Body of pancreas (tissue), 4 donors: ENCODE measurements at places on chromosomes 4 and X.
A peak's percentile ranks its signal among the peaks of the same experiment; 100 is the strongest.

DNA sequence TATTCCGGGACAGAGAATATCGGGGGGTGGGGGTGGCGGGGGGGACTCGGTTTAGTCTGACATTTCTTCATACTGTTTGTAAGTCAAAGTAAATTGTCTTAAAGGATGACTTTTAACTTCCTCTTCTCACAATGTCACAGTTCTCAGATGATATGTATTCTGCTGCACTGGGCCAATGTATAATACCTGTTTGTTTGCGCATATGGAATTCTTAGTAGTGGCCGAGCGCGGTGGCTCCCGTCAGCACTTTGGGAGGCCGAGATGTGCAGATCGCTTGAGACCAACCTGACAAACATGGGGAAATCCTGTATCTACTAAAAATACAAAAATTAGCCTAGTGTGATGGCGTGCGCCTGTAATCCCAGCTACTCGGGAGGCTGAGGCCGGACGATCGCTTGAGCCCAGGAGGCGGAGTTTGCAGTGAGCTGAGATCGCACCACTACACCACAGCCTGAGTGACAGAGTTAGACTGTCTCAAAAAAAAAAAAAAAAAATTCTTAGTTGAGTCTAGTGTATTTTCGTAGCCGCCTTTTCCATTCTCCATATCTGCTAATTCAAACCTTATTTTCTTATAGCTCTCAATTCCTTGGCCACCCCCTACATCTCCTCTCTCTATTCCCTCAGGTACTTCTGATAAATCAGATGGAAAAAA, 851 bp downstream of the POLR2B start:
- peak; percentile 24 for DNase-seq

DNA sequence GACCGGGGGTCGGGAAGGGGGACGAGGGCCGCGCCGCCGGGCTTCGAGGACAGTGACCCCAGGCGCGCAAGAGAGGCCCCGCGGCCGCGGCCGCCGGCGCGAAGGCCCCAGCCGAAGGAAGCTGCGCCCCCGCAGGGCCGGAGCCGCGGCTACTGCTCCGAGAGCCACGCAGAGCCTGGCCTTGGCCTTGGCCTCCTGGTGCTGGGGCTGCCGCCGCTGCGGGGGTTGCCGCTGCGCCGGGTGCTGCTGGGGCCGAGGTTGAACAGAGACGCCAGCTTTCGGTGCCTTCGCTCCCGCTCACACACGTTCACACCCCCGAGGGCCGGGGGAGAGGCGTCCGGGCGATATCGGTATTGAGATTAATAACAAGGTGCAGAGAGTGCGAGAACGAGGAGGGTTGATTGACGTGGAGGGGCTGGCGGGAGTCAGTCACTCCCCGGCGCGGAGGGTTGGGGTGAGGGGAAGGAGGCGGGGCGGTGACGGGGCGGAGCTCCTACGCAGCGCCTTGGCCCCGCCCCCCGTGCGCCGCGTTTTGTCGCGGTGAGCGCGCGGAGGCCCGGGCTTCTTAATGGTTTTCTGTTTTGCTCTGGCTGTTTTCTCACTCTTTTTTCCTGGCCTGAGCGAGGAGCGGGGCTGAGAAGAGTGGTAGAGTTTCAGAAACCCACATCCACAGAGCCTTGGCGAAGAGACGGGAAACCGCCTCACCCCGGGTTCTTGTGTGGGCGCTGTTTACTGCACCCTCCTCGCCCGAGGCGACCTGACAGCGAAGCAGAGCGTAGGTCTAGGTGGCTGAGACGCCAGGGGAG, 878 bp upstream of the CNOT6L start:
- DNase-seq, result peak; percentile 93

GRCh38 chr4:182449930-182450439, 206.8 kb downstream of the TENM3 start:
- no peak for DNase-seq

GRCh38 chr4:44487341-44487740, 38.7 kb upstream of the KCTD8 start:
- DNase-seq, result no peak

- no peak for DNase-seq
Measured at GRCh38 chr4:139535871-139536234, 20.2 kb downstream of the SETD7 start.
